SK-N-DZ (cell line): ENCODE measurements at places on chromosomes 6 and 20.

GRCh38 chr6:122734529-122735395 lies 44.8 kb upstream of the FABP7 start:
- DNase-seq = no peak

- DNase-seq = no peak
Measured at GRCh38 chr20:50067018-50067417, 45.9 kb downstream of the UBE2V1 start.

DNA sequence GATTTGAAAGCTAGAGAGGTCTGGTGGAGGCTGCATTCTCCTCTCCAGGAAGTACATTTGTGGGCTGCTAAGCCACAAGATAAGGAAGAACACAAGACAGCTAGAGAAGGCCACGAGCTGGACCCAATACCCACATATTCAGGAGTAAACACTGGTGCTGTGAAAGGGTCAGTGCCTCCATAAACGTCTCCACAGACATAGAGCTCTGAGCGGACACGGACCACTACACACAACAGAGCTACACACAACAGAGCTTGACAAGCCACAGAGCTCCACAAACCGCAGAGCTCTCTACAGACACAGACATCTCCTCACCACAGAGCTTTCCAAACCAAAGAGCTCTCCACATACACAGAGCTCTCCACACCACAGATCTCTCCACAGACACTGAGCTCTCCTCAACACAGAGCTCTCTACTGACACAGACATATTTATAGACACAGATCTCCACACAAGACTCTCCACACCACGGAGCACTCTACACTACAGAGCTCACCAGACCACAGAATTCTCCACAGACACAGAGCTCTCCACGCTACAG lies 51.9 kb downstream of the ERMARD start:
- no peak for DNase-seq

DNA sequence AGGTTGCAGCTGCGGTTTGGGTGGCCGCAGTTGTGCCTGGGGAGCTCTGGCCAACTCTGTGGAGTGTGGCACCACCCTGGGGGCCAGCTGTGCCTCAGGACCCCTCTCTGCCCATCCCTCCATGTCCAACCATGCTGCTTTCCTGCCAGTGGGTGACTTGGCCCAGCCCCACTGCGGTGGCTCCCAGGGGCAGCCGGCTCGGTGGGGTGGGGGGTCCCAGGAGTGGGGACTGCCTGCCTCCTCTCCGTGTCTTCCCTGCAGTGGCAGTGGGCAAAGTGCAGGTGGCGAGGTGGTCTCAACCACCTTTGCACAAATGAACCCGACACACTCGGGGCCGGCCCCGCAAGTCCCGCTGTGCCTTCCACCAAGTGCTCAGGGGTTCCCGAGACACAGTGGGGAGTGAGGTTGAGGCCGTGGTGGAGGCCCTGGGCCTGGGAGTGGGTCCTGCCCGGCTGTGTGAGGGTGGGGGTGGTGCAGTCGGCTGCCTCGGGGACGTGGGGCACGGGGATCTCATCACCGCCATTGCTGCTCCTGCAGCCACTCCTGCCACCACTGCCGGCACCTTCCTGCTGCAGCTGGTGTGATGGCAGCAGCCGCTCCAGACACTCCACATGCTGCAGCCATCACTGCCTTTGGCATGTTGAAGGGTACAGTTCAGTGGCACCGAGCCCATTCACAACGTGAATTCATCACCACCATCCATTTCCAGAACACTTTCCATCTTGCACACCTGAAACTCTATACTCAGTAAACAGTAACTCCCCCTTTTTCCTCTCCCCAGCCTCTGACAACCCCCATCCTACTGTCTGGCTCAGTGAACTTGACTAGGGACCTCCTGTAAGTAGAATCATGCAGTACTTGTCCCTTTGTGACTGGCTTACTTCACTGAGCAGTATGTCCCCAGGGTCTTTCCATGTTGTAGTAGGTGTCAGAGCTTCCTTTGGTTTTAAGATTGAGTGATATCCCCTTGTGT lies 10.7 kb upstream of the SLCO4A1 start:
- no peak for DNase-seq

DNA sequence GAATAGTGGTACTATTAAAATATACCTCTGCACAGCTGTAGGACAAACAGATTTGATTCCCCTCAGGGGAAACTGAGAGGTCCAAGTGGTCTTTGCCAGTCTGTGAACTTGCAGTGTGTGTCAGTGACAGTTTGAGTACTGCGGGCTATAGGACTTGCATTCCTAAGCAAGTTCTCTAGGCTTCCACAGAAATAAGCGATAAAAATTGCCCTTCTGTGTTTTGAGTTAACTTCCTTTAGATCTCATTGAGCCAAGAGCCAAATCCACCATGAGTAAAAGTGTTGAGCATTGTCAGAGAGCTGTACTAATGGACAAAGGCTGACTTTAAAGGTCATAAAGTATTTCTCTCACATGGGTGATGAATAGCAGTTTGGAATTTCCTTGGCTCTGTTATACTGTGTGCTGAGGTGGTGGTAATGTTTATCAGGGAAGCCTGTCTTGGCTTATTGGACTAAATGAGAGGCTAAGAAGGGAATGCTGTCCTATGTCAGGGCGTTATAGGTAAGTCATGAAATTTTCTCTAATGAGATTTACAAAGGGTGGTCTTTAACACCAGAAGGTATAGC lies 122.6 kb upstream of the MAP3K7 start:
- no peak for DNase-seq

DNA sequence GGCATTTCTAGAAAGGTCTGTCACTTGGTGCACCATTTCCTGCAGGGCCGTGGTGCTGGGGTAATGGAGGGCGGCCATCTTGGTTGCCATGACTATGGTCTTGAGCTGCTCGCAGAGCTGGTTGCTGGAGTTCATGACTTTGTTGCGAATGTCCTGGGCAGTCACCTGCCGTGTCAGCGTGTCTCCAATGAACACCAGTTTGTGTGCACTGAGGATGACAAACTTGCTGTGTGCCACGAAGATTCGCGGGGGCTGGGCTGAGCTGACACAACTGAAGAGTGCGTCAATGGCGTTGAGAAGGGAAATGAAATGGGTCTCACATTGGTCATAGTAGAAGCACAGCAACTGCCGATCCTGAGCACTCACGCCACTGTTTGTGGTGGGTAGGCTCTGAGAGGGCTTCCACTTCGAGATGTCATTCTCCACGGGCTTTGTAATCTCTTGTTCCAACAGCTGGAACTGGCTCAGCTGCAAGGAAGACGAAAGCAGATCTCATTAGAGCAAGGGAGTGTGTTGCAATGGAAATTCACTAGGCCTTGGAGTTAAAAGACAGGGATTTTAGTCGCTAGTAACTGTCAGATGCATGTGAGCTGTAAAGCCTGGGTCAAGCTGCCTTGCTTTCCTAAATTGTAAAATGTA lies 47.1 kb downstream of the NEDD9 start:
- DNase-seq = no peak

- DNase-seq = no peak
Measured at GRCh38 chr20:4083098-4083865, 67.9 kb upstream of the RNF24 start.

GRCh38 chr6:49649988-49650387 lies 13.3 kb upstream of the RHAG start:
- DNase-seq = no peak

GRCh38 chr6:157954150-157955117 lies 27.2 kb upstream of the SYNJ2 start:
- peak; percentile 13 for DNase-seq

DNA sequence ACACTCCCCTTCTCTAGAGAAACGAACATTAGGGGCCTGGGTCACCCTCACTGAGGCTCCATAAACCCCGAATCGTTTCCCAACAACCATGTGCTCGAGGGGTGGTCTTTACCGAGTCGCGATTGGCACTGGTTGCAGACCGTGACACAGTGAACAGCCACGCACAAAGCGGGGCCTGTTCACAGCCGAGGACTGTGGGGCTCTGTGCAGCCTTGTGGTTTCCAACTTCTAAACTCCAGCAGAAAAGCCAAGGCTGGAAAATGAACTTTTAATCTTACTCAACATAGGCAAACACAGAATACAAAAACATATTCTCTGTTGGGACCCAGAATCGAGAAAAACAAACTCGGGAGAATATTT lies 19.0 kb downstream of the RRBP1 start:
- no peak for DNase-seq

DNA sequence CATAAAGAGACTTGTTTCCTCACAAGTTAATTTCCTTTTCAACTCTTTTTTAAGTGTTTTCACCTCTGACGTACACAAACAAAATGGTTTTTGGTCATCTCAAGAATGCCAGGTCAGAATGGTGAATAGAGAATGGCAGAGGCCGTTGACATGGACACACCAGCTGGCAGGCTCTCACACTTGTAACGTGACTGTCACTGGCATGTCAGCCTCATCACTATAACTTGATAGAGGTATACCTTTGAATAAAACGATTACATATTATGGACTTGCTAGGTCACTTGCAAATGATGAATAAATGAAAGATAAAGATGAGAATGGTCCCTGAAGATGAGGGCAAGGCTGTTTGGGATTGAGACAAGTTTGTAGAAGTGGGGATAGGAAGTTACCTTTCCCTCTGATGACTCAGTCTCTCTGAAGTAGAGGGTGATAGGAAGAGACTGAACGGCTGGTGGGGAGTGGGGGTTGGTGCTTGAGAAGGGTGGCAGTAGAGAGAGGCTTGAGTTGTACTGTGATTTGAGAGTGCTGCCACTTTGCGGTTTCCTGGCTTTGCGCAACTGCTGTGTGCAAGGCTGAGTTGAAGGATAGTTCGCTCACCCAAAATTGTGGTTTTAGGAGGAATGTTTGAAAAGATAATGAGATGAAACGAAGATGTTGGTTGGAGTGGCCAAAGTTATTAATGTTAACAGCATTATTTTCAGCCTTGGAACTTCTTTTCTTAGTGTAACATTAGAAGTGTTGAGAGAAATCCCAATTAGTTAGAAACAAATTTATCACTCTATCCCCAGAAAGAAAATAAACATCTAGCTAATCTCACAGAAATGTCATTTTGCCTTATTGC lies 30.3 kb downstream of the TBPL1 start:
- no peak for DNase-seq

GRCh38 chr20:41054847-41055230 lies 26.2 kb downstream of the TOP1 start:
- peak; percentile 51 for DNase-seq

DNA sequence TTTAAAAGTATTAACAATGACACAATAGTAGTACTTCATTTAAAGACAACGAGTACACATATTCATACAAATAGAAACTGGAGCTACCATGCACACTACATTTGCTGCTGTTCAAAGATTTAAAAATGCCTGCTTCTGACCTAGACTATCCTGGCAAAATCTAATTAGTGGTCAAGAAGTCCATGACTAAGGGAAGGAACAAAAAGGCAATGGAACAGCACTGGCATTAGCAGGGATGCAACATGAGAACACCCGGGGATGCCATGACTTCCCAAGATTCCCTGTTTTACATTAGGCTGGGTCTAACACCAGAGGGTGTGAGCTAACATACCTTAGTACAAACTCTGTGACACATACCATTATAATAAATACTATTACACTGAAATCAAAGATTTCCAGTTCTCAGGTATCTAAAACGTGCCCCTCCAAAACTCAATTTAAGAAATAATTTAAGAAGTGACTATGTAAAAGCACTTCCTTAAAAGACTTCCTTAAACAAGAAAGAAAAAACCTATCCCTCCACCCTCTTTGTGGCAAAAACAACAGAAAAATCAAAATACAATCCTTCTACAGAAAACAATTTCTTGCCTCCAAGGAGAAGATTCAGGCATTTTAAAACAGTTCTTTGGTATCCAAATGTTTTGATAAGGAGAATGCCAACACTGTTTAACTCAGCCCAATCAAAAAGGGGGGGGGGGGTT lies 25.5 kb downstream of the CHD6 start:
- no peak for DNase-seq

DNA sequence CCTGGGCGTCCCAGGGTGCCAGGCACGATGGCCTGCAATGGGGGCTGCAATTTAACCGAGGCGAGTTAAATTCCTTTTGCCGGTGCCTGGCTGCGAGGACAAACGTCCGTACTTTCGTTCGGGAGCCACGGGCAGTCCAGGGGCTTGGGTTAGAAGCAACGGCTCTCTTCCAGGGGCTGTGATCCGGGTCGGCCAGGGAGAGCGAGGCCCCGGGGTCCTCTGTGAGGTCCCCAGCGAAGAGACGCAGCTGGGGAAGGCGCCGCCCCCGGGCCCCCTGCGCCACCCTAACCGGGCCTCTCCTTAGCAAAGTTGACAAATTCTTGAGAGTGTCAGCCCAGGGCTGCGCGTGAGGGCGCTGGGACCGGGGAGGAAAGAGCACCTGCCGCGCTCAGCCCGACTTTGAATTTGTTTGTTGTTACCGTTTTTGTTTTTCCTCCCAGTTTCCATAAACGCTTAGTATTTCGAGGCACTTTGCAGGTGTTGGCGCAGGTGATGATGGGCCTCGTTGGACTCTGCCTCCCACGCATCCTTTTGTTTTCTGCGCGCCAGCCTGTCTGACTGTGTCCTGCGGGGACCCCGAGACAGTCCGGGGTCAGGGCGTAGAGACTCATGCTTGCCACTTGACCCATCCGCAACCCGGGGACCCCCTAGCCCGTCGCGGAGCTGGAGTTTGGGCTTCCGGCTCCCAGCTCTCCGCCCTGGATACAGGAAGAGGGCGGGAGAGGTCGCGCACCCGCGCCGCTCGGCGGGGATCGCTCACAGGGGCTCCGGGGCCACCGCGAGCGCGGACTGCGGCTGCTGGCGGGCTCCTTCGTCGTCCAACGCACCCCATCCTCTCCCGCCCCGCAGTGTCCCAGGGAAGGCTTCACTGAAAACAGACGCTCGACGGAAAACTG lies 5.8 kb downstream of the OLIG3 start:
- no peak for DNase-seq

DNA sequence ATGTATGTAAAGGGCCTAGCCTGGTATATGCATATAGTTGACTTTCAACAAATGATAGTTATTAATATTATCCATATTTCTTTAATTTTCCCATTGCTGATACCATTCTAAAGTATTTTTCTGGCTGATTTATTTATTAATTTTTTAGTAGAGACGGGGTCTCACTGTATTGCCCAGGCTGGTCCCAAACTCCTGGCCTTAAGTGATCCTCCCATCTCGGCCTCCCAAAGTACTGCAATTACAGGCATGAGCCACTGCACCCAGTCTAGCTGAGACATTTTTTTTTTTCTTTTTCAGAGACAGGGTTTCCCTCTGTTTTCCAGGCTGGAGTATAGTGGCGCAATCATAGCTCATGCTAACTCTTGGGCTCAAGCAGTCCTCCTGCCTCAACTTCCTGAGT lies 29.8 kb upstream of the MROH8 start:
- DNase-seq = no peak
